ENCODE measurements at places on chromosomes 4 and X. TPM values are rescaled to one million over a fixed set of nuclear protein-coding genes. Genes with fewer than 3 reads are reported as not detected.

DNA sequence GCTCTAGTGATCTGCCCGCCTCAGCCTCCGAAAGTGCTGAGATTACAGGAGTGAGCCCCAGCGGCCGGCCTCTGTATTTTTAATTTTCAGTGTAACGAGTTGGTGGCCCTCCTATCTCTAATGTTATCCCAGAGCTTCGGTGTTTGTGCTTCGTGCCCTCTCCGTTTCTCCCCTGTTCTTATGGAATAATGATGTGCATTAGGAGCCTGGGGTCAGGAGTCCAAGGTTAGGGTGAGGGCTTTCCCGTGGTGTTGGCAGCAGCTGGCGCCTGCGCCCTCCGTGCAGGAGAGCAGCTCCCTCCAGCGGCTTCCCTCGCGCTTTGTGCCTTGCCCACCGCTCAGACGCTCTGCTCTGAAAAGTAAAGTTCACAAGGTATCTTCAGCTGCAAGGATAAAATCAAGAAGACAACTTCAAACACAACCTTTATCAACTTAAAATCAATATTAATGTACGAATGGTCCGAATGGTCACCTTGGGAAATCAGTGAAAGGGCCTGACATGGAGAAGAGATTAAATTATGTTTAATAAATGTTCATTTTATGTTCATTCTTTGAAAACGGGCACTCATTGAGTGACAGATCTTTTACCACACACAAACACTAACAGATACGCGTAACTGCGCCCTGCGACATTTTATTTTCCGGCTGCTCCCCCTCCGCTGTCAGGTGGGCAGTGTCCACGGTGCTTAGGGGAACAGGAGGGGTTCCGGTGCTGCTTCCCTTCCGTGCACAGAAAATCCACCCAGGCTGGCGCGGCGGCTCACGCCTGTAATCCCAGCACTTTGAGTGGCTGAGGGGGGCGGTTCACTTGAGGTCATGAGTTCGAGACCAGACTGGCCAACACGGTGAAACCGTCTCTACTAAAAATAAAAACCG is 62.4 kb downstream of the TRAPPC11 start:
- peaks cover 12% of the 10 kb centered on the region for H3K27me3 ChIP-seq
- peak overlapping the region; percentile 47 for H3K4me3 ChIP-seq
- H3K36me3 ChIP-seq, result no peaks in the 10 kb centered on the region
- peaks cover 9% of the 10 kb centered on the region for H3K4me1 ChIP-seq
- no peak overlapping the region for H3K27ac ChIP-seq
- DNase-seq, result peak; percentile 66

Gene TCEAL6
- not detected for total RNA-seq

DNA sequence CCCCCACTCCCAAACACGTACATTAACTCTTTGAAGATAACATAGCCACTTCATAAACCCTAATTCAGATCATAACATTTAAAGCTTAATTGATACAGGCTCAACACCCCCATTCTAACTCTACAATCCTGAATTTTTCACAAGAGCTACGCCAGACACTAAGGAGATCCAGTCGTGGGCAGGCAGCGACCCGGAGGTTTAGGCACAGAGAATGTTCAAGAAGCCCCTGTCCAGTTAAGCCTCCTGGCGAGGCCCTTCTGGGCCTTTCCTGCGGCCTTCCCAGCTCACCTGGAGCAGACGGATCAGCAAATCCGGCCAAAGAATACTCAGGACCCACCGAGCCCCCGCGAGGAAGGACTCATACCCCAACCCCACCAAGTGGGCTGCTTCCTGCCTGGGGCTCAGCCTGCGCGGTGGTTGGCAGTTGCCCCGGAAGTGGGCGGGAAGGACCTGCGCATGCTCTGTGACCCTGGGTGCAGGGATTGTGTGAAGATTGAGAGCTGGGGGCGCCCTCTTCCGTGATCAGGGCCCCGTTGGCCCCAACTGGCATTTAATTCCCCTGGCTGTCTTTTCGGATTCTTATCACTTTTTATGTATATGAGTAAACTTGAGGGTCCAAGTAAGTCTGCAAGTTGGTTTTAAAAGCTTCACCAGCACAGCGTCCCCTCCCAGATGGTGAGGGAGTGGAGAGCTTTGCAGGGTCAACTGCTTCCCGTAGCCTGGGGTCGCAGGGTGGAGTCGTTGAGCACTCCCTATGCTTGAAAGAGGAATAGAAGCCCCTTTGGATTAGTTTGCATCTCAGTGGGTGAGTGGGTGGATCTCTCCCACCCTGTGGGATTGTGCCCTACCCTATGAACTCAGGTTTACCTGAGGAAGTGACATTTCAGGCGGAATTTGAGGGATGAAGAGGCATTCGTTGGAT is at the start of gene TRIM61:
Gene TRIM61 (minus strand): TSS at position 415 of the 922 bp plus-strand sequence. CDS start 7,655 bp downstream, outside the sequence.
- H3K27ac ChIP-seq, result peak within 1 kb of the TSS; percentile 76
- peaks cover 9% of the 10 kb centered on the region for H3K4me1 ChIP-seq
- peak; percentile 73 for DNase-seq

DNA sequence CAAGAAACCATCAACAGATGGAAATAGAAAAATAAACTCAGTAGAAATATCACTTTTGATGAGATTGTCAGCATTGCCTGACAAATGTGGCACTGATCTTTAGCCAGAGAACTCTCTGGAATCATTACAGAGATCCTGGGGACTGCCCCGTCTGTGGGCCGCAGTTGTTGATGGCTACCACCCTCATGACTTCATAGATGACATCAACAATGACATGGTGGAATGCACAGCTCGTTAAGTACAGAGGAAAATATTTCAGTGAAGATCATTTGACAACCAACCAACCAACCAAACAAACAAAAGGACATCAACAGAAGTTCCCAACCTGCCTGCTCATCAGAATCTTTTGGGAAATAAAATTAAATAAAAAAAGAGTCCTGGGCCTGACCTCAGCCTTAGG is 132.6 kb downstream of the UCHL1 start:
- H3K27me3 ChIP-seq, result no peaks in the 10 kb centered on the region
- DNase-seq, result no peak
- H3K4me3 ChIP-seq, result no peak overlapping the region
- H3K36me3 ChIP-seq, result no peaks in the 10 kb centered on the region

GRCh38 chr4:119299741-119300100 is 22.2 kb downstream of the FABP2 start:
- peaks cover 25% of the 10 kb centered on the region for H3K4me1 ChIP-seq
- peak overlapping the region; percentile 95 for H3K27ac ChIP-seq
- DNase-seq, result no peak

DNA sequence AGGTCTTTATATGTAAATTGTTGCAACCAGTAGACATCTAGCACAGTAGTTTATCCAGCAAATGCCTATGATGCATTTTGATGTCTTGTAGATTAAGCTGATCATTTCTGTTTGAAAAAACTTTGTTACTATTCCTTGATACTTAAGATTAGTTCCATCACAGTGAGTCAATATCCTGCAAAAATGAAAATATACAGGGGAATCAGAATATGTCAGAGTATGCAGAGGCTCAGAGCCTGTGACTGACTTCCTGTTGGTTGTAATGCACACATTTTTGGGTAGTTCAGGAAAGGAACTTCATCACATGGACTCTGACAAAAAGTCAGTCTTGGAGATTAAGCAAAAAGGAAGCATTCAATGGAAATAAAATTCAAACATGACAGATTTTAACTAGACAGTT is 815.5 kb downstream of the FAT4 start:
- no peaks in the 10 kb centered on the region for H3K27me3 ChIP-seq
- H3K4me3 ChIP-seq, result no peak overlapping the region
- H3K27ac ChIP-seq, result no peak overlapping the region
- no peak for DNase-seq
- no peaks in the 10 kb centered on the region for H3K4me1 ChIP-seq

Gene ART3
- total RNA-seq, result not detected

Gene SLC38A5
- 45.8 TPM for total RNA-seq

Gene S100G
- not detected for total RNA-seq

Gene MAMLD1
- 1.7 TPM for total RNA-seq

Gene CA5B
- 9.5 TPM for total RNA-seq

Gene FRG2
- not detected for total RNA-seq

DNA sequence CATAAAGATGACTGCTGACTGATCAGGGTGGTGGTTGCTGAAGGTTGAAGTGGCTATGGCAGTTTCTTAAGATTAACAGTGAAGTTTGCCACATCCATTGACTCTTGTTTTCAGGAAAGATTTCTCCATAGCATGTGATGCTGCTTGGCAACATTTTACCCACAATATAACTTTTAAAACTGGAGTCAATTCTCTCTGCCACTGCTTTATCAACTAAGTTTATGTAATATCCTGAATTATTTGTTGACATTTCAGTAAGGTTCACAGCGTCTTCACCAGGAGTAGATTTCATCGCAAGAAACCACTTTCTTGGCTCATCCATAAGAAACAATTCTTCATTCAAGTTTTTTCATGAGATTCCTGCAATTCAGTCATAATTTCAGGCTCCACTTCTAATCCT is 166.5 kb upstream of the SPRY1 start:
- H3K4me3 ChIP-seq, result no peak overlapping the region
- H3K27me3 ChIP-seq, result no peaks in the 10 kb centered on the region
- H3K4me1 ChIP-seq, result no peaks in the 10 kb centered on the region
- peaks cover 23% of the 10 kb centered on the region for H3K36me3 ChIP-seq
- no peak for DNase-seq

- H3K36me3 ChIP-seq, result peaks cover 3% of the 10 kb centered on the region
- peak overlapping the region; percentile 7 for H3K4me3 ChIP-seq
- no peaks in the 10 kb centered on the region for H3K27me3 ChIP-seq
- no peak overlapping the region for H3K27ac ChIP-seq
- DNase-seq, result no peak
These were observed 990 bp upstream of the HADH start for GRCh38 chr4:107988763-107989035.

Gene PNMA3
- 0.98 TPM for total RNA-seq

Gene COX7B
- total RNA-seq, result 363 TPM

DNA sequence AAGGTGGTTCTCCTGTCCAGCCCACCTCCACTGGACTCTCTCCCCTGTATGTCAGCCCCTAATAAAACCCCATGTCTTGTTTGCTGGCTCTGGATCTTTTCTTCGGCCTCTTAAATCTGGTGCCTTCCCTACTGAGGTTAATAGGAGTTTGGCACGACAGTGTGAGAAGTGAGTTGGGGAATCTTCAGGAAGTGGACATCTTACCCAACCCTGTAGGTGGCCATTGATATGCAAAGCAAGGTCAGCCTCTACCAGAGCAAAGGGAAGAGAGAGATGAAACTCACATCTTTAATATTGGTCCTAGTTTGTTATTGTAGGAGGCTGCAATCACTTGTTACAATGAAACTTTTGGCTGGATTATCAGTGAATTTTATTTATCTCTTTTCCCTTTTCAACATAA is 111.7 kb downstream of the CHRDL1 start:
- no peaks in the 10 kb centered on the region for H3K4me1 ChIP-seq
- H3K27ac ChIP-seq, result no peak overlapping the region
- no peaks in the 10 kb centered on the region for H3K36me3 ChIP-seq

DNA sequence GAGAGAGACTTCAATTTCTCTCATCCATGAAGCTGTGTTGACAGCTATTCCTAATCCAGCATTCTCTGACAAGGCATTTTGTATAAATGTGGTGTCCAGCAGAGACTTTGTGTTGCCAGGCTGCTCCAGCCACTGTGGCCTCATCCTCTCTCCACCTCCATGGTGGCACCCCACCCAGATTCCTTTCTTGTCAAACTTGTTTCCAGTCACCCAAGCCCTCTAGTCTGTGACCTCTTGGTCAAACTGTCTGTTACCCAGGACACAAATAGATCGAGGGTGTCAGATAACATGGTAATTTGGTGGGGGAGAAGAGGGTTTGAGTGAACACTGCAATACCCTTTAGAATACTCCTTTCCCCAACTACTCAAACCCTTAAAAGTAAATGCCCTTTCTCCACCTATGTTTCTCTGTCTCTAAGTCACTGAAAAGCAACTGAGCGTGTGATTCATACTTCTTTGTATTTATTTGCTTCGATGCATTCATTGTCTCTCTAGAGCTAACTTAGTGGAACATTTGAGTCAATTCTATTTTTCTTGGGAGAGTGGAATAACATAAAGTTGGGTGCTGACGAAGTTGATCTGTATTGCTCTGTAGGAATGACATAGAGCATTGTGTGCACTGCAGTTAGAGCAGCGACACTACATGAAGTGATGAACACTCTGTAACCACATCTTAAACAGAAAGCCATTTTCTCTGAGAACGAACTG is 13.7 kb downstream of the PITX2 start:
- no peaks in the 10 kb centered on the region for H3K36me3 ChIP-seq
- peaks cover 54% of the 10 kb centered on the region for H3K27me3 ChIP-seq
- H3K27ac ChIP-seq, result no peak overlapping the region
- no peak for DNase-seq
- H3K4me1 ChIP-seq, result peaks cover 8% of the 10 kb centered on the region

- H3K36me3 ChIP-seq, result peaks cover 3% of the 10 kb centered on the region
- no peak overlapping the region for H3K4me3 ChIP-seq
- H3K4me1 ChIP-seq, result peaks cover 28% of the 10 kb centered on the region
- no peaks in the 10 kb centered on the region for H3K27me3 ChIP-seq
- no peak overlapping the region for H3K27ac ChIP-seq
These were observed 192.0 kb downstream of the PPP3CA start for GRCh38 chr4:101155368-101155767.

Gene PRR32
- not detected for total RNA-seq

Data from activated naive CD4-positive, alpha-beta T cell treated with anti-CD3 and anti-CD28 coated beads for 36 hours (primary cell).